Renal cortical epithelial cell (primary cell): ENCODE measurements at places on chromosomes 1 and 21.

GRCh38 chr1:27343639-27344025, 1.8 kb downstream of the SYTL1 start:
- DNase-seq: no peak

- DNase-seq: no peak
Observed at GRCh38 chr1:36570006-36570405, 87.3 kb upstream of the CSF3R start.

GRCh38 chr1:210239349-210240111, 6.9 kb downstream of the SERTAD4 start:
- peak; percentile 88 for DNase-seq

GRCh38 chr21:41861255-41861654, 17.9 kb downstream of the PRDM15 start:
- no peak for DNase-seq

- no peak for DNase-seq
Observed at GRCh38 chr1:176551146-176551545, 88.2 kb downstream of the PAPPA2 start.

DNA sequence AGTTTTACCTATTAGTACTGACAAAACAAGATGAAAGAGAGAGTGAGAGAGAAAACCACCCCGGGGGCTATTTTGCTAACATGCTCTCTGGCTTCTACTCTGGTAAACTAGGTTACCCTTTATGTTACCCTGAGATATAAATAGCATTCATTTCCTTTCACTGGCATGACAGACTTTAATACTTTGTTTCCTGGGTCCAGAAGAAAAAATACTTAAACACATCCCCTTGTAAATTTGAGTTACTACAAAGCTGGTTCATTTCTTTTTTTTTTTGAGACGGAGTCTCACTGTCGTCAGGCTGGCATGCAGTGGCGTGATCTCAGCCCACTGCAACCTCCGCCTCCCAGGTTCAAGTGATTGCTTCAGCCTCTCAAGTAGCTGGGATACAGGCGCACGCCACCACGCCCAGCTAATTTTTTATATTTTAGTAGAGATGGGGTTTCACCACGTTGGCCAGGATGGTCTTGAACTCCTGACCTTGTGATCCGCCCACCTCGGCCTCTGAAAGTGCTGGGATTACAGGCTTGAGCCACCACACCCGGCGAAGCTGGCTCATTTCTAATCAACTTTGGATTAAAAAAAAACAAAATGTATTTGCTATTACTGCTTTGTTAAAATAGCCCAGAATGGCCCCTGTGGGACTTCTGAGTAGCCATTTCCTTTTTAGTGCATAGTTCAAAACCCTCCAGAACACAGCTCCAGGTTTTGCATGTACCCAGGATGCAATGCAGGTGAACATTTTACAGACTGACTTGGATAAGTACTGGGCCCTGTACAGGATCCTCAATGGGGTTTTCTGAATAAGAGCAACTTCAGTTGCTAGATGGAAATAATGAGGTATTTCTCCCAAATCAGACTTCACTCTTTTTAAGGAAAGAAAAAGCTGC, 20.6 kb downstream of the INPP5B start:
- peak; percentile 81 for DNase-seq

- no peak for DNase-seq
Observed at GRCh38 chr1:243261390-243261789, 5.5 kb downstream of the SDCCAG8 start.

GRCh38 chr1:32767156-32767555, 50.0 kb downstream of the YARS1 start:
- DNase-seq: no peak

- DNase-seq: no peak
Observed at GRCh38 chr1:106727171-106727570, 329.3 kb upstream of the PRMT6 start.

DNA sequence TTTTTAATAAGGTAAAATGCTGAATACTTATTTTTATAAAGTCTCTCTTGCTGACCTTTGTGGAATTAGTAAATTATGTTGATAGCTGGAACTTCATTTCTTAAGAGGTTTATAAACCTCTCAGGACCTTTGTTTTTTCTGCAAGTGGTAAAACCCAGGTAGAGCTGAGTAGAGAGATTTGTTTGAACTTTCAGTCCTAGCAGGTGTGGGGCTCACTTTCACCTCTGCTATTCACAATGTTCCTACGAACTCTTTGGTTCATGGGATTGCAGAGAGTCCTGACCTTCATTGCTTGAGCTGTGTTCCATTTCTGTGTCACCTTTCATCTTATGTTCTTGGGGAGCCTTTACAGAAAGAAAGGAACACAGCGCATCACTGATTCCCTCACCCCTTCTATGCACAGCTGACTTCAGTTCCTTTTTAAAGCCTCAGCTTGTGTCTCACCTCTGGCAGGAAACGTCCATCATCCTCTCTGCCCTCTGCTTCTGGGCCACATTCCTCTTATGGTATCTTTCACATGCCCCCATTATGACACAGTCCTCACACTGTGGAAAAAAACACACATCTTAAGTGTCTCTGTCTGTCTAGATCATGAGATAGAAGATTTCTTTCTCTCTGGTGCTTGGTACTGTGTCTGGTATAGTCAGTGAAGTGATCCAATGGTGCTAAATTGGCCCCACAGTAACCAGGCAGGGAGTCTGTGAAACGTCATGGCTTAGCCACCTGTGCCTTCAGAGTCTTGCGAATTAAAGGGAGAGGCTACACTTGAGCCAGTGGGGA, 262.5 kb upstream of the B3GALT2 start:
- DNase-seq: no peak

DNA sequence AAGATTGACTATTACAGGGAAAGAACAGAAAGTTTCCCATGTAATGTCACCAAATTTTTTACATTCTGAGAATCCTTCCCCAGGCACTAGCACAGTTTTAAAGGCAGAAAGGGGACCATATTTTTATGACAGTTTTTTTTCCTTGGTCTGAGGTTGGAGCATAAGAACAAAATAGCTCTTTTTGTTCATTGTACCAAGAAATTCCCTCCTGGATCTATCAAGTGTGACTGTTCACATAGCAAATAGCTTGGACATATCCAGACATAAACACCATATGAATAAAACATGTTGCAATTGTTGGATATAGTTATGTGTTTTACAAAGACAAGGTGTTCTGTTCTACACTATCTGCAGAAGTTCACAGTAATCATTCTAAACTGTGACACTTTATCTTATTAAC, 182.4 kb upstream of the ADGRL2 start:
- peak; percentile 69 for DNase-seq

- no peak for DNase-seq
Observed at GRCh38 chr1:186626356-186626932, 53.8 kb downstream of the PTGS2 start.

GRCh38 chr1:246786606-246787238, 62.5 kb downstream of the SCCPDH start:
- DNase-seq: no peak

DNA sequence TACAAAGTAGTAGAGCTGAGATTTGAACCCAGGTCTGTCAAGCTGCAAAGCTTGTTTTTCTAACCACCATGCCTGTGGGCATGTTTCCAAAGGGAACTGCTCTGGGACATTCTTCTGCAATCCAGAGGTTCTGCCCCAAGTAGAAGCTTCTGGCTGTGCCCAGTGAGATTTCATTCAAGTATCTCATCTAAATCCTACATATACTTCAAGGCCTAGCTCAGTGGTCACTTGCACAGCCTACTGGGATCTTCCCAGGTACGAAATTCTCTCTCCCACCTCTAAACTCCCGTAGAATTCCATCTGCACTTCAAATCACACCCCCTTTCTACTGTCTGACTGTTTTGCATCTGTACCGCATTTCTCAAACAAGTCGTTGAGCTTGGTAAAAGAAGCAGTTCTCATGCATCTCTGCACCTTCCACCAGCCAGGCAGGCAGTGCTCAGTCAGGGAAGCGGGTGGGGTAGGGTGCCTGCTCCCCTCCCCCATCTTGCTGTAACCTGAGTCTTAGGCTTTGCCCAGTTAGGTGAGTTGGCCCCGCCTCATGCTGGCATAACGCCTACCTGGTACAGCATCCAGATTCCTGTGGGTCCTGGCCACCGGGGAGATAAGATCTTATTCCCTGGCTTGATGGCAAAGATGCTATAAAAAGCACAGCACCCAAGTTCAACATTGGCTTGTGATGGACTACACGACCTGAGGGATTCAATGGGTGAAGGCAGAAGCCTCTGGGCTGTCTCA, 13.5 kb downstream of the SLC9A1 start:
- DNase-seq: no peak

GRCh38 chr1:100629391-100629790, 90.2 kb upstream of the VCAM1 start:
- peak; percentile 62 for DNase-seq

DNA sequence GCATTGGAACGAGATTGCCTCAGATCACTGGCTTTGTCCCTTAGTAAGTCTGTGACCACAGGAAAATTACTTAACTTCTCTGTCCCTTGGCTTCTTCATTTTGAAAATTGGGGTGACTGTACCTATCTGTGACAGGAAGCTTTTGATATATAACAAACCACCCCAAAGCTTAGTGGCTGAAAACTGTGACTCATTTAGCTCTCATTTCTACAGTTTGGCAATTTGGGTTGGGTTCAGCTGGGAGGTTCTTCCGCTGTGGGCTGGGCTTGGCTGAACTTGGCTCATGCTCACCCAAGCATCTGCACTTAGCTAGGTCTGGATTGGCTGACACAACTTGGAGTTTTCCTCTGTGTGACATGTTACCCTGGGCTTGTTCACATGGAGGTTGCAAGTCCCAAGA, 14.0 kb downstream of the C1orf94 start:
- DNase-seq: no peak

DNA sequence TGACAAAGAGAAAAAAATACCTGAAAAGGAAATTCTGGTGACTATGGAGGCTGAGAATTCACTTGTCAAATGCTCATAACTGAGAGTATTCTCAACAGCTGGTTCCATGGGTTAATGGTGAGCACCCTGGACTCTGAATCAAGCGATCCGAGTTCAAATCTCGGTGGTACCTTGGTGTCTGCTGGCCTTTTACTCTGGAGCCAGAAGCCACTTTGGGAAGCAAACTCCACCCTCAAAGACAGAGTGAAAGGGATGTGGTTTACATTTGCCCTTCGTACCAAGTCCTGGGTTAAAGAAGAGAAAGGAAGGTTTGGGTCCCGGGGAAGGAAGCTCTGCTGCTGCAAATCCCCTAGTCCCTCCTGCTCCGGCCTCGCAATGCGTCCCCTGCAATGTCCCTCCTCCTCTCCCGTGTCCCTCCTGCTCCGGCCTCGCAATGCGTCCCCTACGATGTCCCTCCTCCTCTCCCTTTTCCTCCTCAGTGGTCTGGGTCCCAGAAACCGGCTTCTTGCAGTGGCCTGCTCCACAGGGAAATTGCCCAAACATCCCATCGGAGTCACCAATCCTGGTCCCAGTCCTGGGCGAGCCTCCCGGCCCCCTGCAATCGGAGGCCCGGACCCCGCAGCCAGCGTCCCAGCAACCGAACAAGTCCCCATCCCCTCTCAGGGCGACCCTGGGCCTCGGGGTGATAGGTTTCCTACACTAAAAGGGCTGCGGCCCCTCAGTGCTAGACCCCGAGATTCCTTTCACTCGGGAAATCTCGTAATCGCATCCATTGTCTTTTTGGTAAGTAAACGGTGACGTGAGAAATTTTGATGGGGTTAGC, 129.4 kb downstream of the PPIAL4G start:
- no peak for DNase-seq

GRCh38 chr1:242743983-242744780, 219.7 kb upstream of the PLD5 start:
- no peak for DNase-seq

DNA sequence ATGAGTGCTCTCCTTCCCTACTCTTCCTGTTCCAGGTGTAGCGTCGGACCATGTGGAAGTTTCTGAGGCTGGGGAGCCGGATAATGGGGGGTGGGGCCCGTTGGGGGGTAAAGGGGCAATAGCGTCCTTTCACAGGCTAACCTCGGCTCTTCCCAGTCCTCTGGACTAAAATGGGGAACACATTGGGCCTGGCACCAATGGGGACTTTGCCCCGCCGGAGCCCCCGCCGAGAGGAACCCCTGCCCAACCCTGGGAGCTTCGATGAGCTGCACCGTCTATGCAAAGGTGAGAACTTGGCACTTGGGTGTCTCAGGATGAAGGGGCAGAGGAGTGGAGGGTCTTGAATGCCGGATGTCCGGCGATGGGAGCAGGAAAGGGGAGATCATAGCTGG, 456 bp downstream of the TOMM40L start:
- no peak for DNase-seq

DNA sequence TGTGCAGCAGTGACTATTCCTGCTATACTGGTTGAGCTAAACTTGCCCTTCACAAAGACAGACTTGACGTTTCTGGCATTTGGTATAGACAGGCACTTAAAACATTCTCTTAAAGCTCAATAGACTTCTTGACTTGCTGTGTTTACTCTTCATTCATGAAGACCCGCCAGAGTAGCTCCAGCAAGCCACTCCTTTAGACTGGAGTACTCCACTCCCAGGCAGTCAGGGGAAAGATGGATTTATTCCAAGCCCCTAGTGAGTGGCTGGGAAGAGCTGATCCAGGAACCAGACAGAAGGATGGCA, 70.7 kb downstream of the EVA1C start:
- no peak for DNase-seq

DNA sequence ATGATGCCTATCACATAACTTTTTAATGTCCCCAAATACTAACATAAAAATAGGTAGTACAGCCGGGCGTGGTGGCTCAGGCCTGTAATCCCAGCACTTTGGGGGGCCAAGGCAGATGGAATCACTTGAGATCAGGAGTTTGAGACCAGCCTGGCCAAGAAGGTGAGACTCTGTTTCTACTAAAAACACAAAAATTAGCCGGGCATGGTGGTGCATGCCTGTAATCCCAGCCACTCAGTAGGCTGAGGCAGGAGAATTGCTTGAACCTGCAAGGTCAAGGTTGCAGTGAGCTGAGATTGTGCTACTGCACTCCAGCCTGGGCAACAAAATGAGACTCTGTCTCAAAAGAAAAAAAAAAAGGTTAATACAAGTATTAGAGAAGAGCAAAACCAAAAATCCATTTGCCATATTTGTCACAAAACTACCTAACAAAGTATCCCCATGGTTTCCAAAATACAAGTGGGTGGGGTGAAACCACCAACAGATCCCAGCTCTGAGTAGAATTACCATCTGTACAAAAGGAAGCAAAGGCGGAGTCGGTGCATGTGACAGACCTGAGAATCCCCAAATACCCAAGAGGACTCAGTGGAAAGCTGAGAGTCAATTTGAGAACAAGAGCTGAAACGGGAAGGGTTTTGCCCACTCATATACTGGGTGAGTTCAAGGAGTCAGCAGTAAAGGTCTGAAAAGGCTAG, 113.2 kb downstream of the TOMM20 start:
- DNase-seq: no peak

GRCh38 chr1:54549181-54549924, 1.3 kb downstream of the ACOT11 start:
- DNase-seq: no peak

DNA sequence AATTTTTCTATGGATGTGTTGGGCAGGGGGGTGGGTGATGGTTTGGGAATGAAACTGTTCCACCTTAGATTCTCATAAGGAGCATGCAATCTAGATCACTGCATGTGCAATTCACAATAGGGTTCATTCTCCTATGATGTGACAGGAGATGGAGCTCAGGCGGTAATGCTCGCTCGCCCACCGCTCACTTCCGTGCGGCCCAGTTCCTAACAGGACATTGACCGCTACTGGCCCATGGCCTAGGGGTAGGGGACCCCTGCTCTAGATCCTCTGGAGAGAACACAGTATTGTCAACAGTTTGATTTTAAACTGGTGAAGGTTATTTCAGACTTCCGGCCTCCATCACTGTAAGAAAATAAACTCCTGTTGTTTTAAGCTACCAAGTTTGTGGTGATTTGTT, 55.0 kb upstream of the USH2A start:
- no peak for DNase-seq

GRCh38 chr1:15155888-15156741, 2.6 kb downstream of the TMEM51 start:
- no peak for DNase-seq

- no peak for DNase-seq
Observed at GRCh38 chr1:209774592-209774991, 9.8 kb downstream of the C1orf74 start.

- DNase-seq: no peak
Observed at GRCh38 chr1:52364235-52364839, 1.7 kb downstream of the CC2D1B start.
